ENCODE measurements at places on chromosomes 7 and 10.

DNA sequence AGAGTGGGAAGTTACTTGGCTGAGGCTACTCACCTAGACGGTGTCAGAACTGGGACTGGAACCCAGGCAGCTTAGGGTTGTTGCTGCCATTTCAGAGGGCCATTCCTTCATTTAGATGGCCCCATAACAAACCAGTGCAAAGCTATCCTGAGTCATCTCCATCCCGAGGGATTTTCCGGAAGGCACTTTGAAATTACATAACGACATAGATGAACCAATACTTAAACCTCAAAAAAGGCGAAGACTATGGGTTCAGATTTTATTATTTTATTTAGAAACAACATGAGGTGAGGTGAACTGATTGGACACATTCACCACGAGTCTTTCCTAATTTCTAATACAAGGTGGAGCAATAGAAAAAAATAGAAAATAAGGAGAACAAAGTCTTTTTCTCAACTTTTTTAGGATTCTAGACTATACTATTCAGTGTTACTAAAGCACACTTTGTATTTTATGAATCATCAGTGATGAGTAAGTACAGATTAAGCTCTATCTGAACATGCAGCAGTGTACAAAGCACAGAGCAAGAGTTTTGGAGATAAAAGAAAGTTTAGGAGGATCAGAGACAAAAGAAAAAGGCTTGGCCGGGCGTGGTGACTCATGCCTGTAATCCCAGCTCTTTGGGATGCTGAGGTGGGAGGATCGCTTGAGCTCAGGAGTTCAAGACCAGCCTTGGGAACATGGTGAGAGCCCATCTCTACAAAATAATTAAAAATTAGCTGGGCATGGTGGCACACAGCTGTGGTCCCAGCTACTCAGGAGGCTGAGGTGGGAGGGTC lies 79.5 kb upstream of the SVIL start:
- no peak for DNase-seq

DNA sequence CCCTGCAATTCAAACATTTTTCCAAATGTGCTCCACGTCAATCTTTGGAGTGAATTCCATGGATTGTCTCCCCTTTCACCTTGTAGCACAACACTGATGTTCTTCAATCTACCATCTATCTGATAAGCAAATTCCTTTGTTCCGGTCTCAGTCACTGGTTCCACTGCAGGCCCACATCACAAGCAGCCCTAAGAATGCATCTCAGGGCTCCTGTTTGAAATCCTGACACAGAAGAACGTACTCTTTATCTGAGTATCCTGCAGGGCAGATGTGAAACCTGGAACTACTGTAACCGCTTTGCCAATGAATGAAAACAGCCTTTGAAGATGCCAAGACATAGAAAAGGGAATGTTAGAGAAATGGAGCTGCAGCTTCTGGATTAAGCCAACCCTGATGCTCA lies 62.9 kb upstream of the FAM133B start:
- DNase-seq: no peak

DNA sequence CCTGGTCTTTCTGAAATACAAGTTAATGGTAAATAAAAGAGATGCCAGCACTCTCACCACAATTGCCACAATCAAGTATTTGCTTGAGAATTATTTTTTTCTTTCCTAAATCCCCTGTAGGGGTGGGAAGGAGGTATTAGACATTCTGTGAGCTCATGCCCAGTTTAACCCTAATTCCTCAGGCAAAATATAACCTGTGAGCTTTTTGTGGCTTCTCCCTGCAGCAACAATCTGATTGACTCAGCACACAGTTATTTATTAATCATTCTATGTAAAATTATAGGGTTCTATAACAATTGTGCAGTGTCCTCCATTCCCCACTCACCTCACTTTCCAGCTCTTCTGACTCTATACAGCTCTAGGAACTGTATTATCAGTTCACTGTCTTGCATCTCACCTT lies 66.3 kb downstream of the GLI3 start:
- no peak for DNase-seq

DNA sequence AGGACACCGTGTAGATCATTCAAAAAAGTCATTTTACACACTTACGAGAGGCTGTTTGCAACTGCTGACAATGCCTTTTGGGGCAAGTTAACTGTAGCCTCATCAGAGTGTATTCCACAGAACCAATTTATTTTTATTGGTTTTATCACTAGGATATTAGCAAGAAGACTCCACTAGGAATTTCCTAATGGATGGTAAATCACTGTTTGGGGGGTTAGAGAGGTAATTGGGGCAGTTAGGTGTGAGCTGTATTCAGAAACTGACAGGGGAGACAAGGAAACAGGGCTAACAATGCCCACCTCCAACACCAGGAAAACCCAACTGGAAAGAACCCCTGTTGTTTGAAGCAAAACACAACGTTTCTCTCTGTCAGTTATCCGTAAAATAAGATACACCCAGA lies 383.0 kb upstream of the SHH start:
- no peak for DNase-seq

GRCh38 chr7:92904244-92905131 lies 68.1 kb upstream of the CDK6 start:
- DNase-seq: peak; percentile 47

DNA sequence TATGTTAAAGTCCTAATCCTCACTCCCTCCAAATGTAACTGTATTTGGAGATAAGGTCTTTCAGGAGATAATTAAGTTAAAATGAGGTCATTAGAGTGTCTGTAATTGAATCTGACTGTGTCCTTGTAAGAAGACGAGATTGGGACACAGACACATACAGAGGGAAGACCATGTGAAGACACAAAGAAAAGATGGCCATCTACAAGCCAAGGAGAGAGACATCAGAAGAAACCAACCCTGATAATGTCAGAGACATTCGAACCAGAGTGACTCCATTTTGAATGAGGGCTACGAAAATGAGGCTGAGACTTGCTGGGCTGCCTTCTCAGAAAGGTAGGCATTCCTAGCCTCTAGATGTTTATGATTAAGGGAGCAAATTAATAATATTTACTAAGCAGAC lies 542 bp upstream of the SAMD9L start:
- no peak for DNase-seq

DNA sequence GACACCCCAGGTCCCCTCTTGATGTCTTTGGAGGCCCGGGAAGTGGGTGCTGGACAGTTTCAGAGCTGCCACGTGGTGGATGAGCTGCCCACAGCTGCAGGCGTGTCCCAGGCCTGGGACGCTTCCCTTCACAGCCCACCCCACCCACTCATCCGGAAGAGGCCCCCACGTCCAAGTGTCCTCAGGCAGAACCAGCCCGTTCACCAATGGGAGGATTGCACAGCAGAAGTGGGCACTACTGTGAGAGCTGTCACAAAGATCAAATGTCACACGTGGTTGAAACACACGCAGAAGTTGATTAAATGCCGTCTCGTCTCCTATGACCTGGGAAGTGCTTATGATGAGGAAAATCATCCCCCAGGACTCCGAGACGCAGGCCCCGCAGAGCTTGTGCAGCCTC lies 52.9 kb downstream of the STK32C start:
- no peak for DNase-seq

GRCh38 chr7:1807821-1808600 lies 137.9 kb downstream of the ELFN1 start:
- DNase-seq: no peak

DNA sequence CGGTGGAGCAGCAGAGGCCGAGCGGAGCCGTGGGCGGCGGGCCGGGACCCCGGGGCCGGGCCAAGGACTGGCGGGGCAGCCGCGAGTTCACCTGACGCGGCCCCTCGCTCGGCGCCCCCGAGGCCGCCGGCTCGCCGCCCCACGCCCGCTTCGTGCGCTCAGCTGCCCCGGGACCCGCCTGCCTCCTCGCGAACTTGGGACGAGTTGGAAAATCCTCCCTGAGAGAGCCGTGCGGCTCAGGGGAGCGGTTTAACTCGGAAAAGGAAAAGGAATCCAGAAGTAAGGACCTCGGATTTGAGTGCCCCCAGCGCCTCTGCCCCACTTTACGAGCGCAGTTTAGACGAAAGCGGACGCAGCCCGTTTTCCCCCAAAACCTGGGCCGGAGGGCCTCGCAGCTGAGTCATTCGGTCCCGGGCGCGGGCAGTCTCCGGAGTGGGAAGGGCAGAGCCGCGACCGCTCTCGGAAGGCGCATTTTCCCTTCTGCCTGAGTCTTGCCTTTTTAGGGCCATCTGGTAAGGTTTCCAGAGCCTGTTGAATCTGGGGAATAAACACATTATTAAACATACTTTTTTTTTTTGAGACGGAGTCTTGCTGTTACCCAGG lies 744 bp downstream of the CREM start:
- DNase-seq: peak; percentile 48

DNA sequence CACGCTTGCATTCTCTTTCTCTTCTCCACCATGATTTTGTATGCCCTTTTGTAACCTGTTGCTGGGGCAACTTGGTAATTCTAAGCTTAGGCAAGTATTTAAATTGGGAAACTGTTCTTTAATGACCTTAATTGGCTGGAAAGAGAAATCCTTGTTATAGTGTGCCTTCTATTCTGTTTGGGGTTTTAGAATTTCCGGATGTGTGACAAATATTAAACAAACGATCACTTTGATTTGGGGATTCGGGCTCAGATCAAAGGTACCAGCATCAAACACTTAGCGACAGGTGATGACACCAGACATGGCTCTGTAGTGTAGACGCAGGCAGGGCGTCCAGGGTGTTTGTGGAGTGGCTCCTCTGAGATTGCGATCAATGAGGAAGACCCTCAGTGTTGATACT lies 55.0 kb downstream of the RAB11FIP2 start:
- DNase-seq: no peak

GRCh38 chr10:132498562-132499366 lies 38.8 kb upstream of the INPP5A start:
- DNase-seq: no peak

- no peak for DNase-seq
These were observed 32.0 kb downstream of the ZMIZ1 start for GRCh38 chr10:79100771-79101170.

Measured in T-helper 1 cell (primary cell).